Stimulated activated CD4-positive, alpha-beta T cell treated with anti-CD3 and anti-CD28 coated beads, Interleukin-2, amount 100 ng/mL, for 24 hours (primary cell): ENCODE measurements at places on chromosomes 11 and 22.

DNA sequence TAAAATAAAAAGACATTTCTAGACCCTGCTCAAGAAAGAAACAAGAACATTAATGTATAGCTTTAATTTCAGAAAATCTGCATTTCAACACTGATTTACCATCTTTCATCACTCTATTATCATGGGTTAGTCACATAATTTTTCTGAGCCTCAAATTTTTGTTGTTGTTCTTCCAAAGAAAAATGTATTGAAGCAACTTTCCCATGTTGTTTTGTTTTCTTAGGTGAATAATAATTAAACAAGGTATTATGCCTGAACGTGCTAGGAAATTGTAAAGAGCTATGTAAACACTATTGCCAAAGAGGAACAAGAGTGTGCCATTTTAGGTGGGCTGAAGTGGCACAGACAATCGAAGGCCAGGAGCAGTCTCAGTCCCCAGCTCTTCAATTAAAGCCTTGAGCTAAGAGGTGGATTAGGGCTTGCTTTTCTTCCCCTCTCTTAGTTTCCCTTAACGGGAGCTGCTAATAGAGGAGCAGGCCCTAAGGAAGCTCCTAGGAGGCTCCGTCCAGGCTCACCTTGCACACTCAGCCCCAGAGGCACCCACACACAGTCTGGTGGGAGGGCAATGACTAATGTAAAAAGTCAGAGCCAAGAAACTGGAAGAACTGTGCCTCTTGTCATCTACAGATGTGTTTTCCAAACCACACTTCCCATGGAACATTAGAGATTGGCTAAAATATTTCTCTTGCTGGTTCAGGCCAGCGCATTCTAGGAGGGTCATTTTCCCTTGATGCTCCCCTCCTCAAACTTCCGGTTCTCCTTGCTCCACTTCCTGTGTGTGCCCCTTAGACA lies 8.8 kb upstream of the UBASH3B start:
- no peak for DNase-seq

DNA sequence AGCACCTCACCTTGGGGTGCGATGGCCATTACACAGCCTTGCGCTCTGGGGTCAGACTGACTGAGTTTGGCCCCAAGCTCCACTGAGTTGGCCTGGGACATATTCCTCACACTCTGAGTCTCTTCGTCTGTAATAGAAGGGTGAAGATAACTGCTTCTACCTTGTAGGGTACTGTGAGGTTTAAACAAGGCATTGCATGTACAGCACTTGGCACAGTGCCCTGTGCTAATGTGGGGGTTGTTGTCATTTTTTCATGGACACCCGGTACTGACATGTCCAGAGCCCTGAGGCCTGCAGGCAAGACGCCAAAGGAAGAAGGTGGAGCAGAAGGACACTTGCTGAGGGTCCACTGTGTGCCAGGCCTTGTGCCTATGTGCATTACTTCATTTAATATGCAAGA lies 50.7 kb downstream of the OTOG start:
- peak; percentile 11 for DNase-seq

- no peak for DNase-seq
These were observed 39.0 kb downstream of the WT1 start for GRCh38 chr11:32396331-32396730.

GRCh38 chr22:26481112-26481693 lies 2.4 kb downstream of the HPS4 start:
- DNase-seq: no peak

DNA sequence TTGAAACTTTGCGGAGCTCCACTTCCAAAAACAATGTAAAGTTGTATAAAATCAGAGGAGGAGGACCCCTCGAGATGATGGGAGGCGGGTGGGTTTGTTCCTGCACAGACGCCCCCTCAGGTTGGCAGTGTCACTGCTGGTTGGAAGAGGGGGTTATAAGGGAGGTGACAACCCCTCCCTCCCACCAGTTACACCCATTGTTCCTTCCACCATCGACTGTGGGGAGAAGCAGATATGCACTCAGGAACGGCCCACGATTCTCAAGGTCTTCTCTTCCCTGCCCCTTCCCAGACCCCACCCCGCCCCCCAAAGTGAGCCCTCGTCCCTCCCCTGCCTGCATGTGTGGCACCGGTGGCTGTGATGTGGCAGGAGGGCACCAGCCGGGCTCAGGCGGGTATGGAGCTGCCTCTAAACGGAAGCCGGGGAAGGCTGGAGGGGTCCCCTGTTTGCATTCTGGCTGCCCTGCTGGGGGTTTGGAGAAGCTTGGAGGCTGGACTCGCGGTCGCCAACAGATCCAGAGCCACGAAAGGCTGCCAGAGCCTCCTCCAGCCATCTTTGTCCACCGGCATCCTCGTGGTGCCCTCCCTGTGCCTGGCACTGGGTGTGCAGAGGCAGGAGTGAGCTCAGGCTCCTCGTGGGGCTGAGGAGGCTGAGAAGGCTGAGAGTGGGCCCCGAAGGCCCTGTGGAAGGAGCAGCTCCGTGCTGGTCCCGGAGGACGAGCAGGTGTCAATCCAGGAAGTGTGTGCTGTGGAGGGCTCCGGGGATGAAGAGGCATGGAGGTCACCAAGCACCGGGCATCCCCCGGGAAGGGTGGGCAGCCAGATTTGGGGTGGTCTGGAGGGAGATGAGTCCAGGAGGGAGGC lies 778 bp downstream of the KDELR3 start:
- DNase-seq: no peak

DNA sequence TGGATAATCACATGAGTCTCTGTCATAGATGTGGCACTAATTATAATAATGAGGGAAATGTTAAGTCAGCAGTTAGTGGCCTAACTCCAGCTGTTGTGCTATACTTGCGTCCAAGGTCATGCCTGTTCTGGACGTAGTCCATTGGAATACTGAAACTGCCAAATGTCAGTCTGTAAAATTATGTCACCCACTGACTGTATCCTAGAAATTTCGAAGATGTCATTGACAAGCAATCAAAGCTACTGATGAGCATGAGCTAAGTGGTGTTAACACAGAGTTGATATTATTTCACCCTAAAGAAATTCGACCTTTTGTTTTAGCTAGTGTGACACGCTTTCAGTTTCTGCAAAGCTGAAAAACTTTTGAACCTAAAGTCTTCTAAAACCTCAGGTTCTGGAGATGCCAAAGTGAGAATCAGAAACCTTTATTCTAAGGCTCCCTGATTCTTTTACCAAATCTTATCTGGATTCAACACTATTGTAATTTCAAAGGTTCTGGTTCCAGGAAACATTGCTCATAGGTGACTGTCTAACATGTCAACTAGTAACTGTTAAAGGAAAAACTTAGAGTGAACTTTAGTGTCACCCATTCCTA lies 14.9 kb upstream of the ME3 start:
- no peak for DNase-seq

DNA sequence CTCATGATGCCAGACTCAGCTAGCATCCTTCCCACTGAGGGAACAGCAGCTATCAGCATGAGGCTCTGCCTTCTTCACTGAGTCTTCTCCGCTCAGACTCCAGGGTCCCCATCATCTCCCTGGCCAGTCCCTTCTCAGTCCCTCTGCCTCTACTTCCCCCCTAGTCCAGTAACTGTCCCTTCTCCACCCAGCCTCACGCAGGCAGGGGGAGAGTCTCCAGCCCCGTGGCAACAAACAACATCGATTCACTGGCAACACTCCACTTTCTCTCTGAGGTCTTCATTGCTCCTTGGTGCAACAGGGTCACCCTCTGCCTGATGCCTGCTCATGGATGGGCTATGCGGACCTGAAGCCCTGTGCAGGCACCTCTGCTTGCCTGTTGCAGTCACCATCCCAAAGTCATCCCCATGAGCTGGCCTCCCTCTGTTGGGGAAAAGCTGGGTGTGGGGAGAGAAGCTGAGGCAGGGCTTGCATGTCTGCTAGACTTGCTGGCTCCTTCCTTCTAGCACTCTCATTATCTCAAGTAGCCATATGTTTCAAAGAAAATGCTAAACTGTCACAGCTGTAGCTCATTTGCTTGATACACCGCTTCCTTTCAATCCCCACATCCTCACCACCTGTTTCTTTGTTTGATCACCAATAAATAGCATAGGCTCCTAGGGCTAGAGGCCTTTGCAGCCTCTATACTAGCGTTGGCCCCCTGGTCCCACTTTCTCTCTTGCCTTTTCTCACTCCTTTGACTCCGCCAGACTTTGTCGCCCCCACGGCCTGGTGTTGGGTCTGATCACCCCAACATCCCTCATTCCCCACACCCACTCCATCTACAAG lies 4.3 kb upstream of the BCR start:
- no peak for DNase-seq

DNA sequence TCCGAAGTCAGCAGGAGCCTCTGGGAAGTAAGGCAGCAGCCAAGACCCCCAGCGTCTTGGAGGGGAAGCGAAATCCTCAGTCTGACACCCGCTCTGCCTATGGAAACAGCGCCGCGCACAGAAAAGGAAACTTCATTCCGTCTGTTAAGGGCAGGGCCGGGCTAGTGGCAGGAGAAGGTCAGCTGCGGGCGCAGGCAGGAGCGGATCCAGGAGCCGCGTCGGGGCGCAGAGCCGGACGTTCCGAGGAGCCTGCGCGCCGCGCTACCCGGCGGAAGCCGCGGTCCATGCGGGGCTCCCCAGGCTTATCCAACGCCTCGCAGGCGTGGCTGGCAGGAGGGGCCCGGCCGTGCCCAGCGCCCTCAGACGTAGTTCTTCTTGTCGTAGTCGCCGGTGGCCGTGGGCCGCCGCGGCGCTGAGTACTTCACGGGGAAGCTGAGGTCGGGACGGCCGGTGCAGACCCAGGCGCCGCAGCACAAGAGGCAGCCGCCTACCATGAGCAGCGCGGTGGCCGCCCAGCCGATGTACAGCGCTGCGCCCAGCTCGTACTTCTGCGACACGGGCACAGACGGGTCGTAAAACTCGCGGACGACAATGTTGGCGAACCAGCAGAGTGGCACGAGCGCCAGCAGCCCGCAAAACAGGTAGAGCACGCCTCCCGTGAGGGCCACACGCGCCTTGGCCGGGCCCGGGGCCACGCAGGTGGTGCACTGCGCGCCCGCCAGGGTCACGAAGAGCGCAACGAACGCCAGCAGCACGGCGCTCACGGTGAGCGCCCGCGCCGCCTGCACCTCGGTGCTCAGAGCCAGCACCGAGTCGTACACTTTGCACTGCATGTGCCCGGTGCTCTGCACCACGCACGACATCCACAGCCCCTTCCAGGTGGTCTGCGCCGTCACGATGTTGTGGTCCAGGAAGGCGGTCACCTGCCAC lies 705 bp downstream of the CLDN5 start:
- no peak for DNase-seq

DNA sequence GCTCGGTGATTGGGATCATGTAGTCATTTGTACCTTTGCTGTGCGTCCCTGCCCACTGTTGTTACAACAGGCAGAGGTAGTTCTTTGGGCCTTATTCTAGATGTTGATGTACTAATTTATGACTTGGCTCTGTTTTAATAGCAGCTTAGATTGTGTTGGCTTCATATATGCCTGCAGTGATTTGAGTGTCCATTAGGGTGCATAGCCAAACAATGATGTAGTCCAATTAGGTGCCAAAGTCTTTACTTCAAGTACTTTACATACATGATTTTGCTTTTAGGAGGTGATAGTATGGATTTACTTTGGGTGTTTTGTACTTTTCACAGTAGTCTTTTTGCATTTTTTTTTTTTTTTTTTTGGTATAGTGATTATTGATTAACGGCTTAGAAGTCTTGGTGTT lies 46.4 kb downstream of the PPP6R3 start:
- DNase-seq: no peak

- no peak for DNase-seq
These were observed 1.5 kb upstream of the BAIAP2L2 start for GRCh38 chr22:38111925-38112355.

DNA sequence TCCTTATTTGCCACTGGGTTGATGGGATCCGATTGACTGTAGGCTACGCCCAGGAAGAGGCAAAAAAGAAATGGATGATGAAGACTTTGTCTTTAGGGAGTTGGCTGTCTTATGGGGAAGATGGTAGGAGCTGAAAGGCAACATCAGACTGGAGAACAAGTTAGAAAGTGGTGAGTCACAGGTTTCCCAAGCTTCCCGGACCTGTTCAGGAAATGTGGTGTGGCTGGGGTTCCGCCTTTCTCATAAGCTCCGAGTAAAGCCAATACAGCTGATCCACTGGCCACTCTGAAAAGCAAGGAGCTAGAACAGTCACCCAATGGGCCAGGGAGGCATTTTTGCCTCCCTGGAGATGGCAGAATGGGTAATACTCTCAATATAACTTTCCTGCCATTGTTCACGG lies 194.5 kb downstream of the SNX19 start:
- no peak for DNase-seq

GRCh38 chr11:114099392-114100178 lies 40.1 kb downstream of the ZBTB16 start:
- DNase-seq: no peak

GRCh38 chr11:117772360-117772759 lies 24.7 kb downstream of the DSCAML1 start:
- DNase-seq: no peak
